Activated naive CD8-positive, alpha-beta T cell treated with anti-CD3 and anti-CD28 coated beads, Interleukin-2, amount 10 ng/mL, durations not matched to agents 7 days and 5 days (primary cell): ENCODE measurements at places on chromosomes 13 and 19. TPM values are rescaled to one million over a fixed set of nuclear protein-coding genes. Genes with fewer than 3 reads are reported as not detected.

DNA sequence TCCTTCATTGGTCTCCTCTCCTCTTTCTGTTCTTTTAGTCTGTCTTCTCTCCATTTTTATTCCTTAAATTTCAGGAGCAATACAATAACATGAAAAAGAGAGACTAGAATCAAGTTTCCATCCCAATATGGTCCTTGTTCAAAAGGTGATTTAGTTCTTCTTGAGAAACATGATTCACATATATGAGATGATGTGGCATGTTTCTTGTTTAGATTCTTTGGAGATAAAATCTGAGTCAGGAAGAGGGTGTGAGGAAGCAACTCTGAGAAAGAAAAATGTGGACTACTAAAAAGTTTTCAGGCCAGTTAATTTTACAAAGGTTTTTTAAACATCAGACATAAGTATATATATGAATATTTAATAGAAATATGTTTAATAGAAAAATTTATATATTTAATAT is 231.4 kb downstream of the OXGR1 start:
- no peak overlapping the region for H3K27ac ChIP-seq
- no peaks in the 10 kb centered on the region for H3K36me3 ChIP-seq
- H3K4me1 ChIP-seq: no peaks in the 10 kb centered on the region
- no peak overlapping the region for H3K4me3 ChIP-seq
- H3K27me3 ChIP-seq: no peaks in the 10 kb centered on the region

- H3K4me1 ChIP-seq: peaks cover 79% of the 10 kb centered on the region
- peak overlapping the region; percentile 84 for H3K4me3 ChIP-seq
- no peaks in the 10 kb centered on the region for H3K27me3 ChIP-seq
- DNase-seq: no peak
Measured at GRCh38 chr13:46168341-46168740, 13.6 kb downstream of the LCP1 start.

DNA sequence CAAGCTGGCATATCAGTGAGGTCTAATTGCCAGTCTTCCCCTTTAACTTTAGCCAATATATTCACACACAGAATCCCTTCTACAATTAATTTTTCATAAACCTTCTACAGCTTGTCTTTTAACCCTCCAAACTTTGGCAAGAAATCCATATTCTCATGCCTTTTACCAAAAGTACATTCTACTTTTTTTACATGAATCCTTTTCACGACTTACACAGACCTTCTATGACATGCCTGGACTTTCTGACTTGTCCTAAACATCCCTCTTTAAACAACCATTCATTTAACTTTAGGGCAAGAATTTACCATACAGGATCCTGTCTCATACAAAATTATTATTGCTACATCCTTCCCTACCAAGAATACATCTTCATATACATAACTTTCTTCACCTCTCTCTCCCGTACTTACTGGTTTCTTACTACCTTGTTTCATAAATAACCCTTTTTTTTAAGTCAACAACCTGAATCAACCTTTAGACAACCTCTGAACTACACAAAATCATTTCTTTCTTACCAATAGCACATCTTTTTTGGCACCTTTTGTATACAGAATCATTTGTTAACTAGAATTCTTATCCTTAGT is 23.5 kb downstream of the ZNF544 start:
- H3K4me1 ChIP-seq: no peaks in the 10 kb centered on the region
- no peak overlapping the region for H3K4me3 ChIP-seq
- no peak overlapping the region for H3K27ac ChIP-seq
- peaks cover 99% of the 10 kb centered on the region for H3K36me3 ChIP-seq
- no peak for DNase-seq

- no peak for DNase-seq
- H3K27me3 ChIP-seq: no peaks in the 10 kb centered on the region
- H3K36me3 ChIP-seq: peaks cover 8% of the 10 kb centered on the region
- H3K4me3 ChIP-seq: no peak overlapping the region
- H3K4me1 ChIP-seq: peaks cover 35% of the 10 kb centered on the region
- peak overlapping the region; percentile 15 for H3K27ac ChIP-seq
Measured at GRCh38 chr19:16446108-16446723, 25.6 kb downstream of the EPS15L1 start.

- peaks cover 3% of the 10 kb centered on the region for H3K4me1 ChIP-seq
- no peaks in the 10 kb centered on the region for H3K36me3 ChIP-seq
- no peak overlapping the region for H3K27ac ChIP-seq
- no peak for DNase-seq
Measured at GRCh38 chr19:5282901-5283300, 57.7 kb downstream of the PTPRS start.

- peak overlapping the region; percentile 37 for H3K4me3 ChIP-seq
- H3K27me3 ChIP-seq: no peaks in the 10 kb centered on the region
- peaks cover 41% of the 10 kb centered on the region for H3K4me1 ChIP-seq
- DNase-seq: no peak
Measured at GRCh38 chr19:2325281-2326046, 2.9 kb downstream of the LSM7 start.

- H3K27me3 ChIP-seq: no peaks in the 10 kb centered on the region
- no peak overlapping the region for H3K4me3 ChIP-seq
- H3K36me3 ChIP-seq: peaks cover 13% of the 10 kb centered on the region
- H3K27ac ChIP-seq: no peak overlapping the region
- DNase-seq: no peak
Measured at GRCh38 chr19:10828981-10829821, 6.8 kb downstream of the TMED1 start.

- peak overlapping the region; percentile 78 for H3K4me3 ChIP-seq
- H3K27ac ChIP-seq: peak overlapping the region; percentile 78
- H3K27me3 ChIP-seq: no peaks in the 10 kb centered on the region
- H3K4me1 ChIP-seq: peaks cover 86% of the 10 kb centered on the region
- DNase-seq: peak; percentile 78
Measured at GRCh38 chr13:24264976-24265375, 44.4 kb upstream of the C1QTNF9 start.

GRCh38 chr13:106287351-106287750 is 248.1 kb downstream of the EFNB2 start:
- H3K4me1 ChIP-seq: no peaks in the 10 kb centered on the region
- DNase-seq: no peak
- no peak overlapping the region for H3K27ac ChIP-seq
- H3K4me3 ChIP-seq: no peak overlapping the region
- no peaks in the 10 kb centered on the region for H3K27me3 ChIP-seq

Gene LILRB5
- total RNA-seq: 0.36 TPM

- H3K36me3 ChIP-seq: no peaks in the 10 kb centered on the region
Measured at GRCh38 chr19:34482380-34483250, 1.1 kb downstream of the WTIP start.

GRCh38 chr13:51019026-51019425 is 92.0 kb downstream of the C13orf42 start:
- no peak overlapping the region for H3K27ac ChIP-seq
- H3K4me1 ChIP-seq: no peaks in the 10 kb centered on the region
- H3K27me3 ChIP-seq: peaks cover 13% of the 10 kb centered on the region
- no peak for DNase-seq
- no peak overlapping the region for H3K4me3 ChIP-seq

Gene ERICH4
- total RNA-seq: not detected

Gene KLK12
- not detected for total RNA-seq

Gene OR7C1
- not detected for total RNA-seq

Gene GRIK5
- total RNA-seq: 0.44 TPM

GRCh38 chr19:38115271-38115802 is 108.7 kb downstream of the DPF1 start:
- peak; percentile 34 for DNase-seq
- H3K4me1 ChIP-seq: peaks cover 14% of the 10 kb centered on the region
- H3K36me3 ChIP-seq: peaks cover 26% of the 10 kb centered on the region
- peak overlapping the region; percentile 78 for H3K27ac ChIP-seq
- peak overlapping the region; percentile 36 for H3K4me3 ChIP-seq
- H3K27me3 ChIP-seq: no peaks in the 10 kb centered on the region

Gene PSG5
- not detected for total RNA-seq

Gene IRGC
- total RNA-seq: not detected

- peaks cover 52% of the 10 kb centered on the region for H3K4me1 ChIP-seq
- H3K4me3 ChIP-seq: peak overlapping the region; percentile 90
Measured at GRCh38 chr13:99258946-99259345, 767 bp upstream of the GPR18 start.
